ENCODE measurements at places on chromosomes 4 and X. TPM values are rescaled to one million over a fixed set of nuclear protein-coding genes. Genes with fewer than 3 reads are reported as not detected.
A peak's percentile ranks its signal among the peaks of the same experiment; 100 is the strongest.

GRCh38 chr4:96383349-96383748, 543.5 kb downstream of the PDHA2 start:
- DNase-seq = no peak

DNA sequence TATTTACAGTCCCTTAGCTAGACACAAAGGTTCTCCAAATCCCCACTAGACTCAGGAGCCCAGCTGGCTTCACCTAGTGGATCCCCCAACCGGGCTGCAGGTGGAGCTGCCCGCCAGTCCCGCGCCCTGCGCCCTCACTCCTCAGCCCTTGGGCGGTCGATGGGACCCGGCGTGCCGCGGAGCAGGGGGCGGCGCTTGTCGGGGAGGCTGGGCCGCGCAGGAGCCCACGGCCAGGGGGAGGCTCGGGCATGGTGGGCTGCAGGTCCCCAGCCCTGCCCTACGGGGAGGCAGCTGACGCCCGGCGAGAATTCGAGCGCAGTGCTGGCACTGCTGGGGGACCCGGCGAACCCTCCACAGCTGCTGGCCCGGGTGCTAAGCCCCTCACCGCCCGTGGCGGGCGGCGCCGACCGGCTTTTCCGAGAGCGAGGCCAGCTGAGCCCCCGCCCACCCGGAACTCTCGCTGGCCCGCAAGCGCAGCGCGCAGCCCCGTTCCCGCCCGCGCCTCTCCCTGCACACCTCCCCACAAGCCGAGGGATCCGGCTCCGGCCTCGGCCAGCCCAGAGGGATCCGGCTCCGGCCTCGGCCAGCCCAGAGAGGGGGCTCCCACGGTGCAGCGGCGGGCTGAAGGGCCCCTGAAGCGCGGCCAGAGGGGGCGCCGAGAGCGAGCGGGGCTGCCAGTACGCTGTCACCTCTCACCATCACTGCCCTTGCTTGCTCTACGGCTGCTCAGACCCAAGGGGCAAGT, 39.4 kb downstream of the WFS1 start:
- peak; percentile 69 for DNase-seq

GRCh38 chr4:116588783-116589182, 496.6 kb downstream of the TRAM1L1 start:
- DNase-seq = no peak

- peak; percentile 39 for DNase-seq
Measured at GRCh38 chrX:17377091-17377717, 2.2 kb downstream of the NHS start.

GRCh38 chr4:186689476-186689875, 34.2 kb downstream of the FAT1 start:
- no peak for DNase-seq

- DNase-seq = peak; percentile 67
Measured at GRCh38 chr4:158644356-158644755, 27.3 kb downstream of the C4orf46 start.

- DNase-seq = no peak
Measured at GRCh38 chrX:52558140-52558539, 41.3 kb upstream of the XAGE1B start.

- no peak for DNase-seq
Measured at GRCh38 chr4:113784497-113785250, 23.1 kb upstream of the CAMK2D start.

DNA sequence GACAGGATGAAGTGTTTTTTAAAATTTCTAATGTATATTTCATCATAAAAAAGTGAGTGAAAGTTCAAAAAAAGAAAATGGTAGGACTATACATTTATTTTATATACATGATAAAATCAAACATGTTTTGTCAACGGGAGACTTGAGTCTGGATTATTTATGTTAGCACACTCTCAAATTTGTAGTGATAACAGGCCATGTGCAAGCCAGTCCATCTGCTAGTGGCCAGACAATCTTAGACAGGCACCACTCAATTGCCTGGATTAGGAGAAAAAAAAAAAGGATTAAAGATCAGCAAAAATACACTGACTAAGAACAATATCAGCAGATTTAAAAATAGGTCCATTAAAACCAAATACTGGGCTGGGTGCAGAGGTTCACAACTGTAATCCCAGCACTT, 71.9 kb downstream of the KCNIP4 start:
- DNase-seq = no peak

- no peak for DNase-seq
Measured at GRCh38 chr4:174377613-174378012, 93.9 kb downstream of the CEP44 start.

DNA sequence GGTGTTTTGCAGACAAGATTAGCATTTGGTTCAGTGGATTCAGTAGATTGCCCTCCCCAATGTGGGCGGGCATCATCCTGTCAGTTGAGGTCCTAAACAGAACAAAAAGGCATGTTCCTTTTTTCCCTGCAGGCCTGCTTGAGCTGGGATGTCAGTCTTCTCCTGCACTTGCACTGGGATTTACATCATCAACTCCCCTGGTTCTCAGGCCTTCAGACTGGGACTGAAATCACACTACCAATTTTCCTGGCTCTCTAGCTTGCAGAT, 278.9 kb upstream of the FTHL17 start:
- DNase-seq = no peak

DNA sequence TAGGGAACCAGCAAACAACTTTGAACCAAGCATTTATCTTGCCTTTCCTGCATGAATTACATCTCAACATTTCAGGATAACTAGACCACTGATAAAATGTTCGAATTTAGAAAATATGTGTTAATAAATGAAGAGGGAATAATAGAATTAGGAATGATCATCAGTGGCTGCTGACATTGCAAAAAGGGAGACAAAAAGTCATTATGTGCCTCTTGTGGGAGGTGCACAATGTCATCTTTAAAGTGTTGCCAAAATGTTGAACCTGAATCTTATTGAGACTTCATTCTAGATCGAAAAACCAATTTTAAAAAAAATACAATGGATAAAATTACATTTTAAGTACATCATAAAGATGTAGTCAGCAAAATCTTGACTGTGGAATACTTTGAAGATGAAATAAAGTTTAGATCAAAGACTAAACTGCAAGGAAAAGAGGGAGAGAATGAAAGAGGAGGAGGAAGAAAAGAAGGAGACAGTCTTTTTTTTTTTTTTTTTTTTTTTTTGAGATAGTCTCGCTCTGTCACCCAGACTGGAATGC, 299.3 kb downstream of the FBXW7 start:
- DNase-seq = no peak

DNA sequence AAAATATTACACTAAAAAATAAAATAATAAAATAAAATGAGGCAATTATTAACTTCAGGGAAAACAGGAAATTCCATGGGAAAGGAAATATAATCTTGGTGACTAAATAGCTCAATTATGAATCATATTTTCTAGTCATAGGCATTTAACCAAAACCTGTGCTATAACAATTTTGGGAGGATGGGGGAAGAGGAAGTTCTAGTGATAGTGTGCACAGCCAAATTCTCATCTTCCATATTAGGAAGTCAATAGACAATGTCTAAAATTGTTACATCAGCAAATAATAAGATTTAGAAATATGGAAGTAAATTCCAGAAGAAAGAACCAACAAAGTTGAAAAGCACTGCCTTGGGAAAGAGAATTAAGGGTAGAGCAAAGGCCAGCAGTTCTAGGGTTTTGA, 2.8 kb downstream of the AWAT2 start:
- no peak for DNase-seq

DNA sequence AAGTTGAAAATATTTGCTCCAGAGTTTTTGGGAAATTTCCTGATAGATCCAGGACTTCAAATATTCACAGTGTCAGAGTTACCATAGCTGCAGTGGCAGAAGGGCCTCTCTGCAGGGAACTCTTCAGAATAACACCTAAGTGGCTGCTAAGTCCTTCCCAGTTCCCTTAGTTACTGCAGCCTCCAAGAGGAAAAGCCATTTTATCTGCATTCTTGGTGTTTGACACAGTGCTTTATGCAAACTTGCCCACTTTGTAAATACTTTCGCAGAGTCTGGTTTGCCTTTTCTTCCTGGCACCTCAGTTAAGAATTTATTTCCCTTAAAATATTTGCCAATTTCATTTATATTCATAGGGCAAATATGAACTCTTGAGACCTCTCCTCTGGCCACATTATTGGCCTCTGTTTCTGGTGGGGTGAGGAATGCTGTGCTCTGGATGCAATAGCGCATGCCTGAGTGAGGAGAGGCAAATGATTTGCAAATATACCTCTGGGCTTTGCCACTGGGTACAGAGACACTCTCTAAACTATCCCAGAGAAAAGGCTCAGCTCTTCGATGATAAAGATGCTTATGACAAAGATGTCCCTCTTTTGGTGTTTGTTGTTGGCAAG, 566.3 kb upstream of the NR3C2 start:
- peak; percentile 40 for DNase-seq

DNA sequence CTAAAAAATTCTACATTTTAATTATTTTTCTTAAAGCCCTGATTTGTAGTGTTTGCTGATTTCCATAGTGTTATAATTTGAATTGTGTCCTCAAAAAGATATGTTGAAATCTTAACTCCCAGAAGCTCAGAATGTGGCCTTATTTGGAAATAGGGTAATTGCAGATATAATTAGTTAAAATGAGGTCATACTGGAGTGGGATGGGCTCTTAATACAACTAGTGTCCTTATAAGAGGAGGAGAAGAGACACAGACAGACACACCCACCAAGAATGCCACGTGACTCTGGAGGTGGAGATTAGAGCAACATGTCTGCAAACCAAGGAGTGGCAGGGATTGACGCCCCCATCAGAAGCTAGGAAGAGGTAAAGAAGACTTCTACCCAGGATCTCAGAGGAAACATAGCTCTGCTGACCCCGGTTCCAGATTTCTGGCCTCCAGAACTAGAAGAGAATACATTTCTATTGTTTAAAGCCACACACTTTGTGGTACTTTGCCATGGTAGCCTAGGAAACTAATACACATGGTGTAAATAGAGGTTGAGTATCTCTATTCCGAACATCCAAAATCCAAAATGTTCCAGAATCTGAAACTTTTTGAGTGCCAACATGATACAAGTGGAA, 70.5 kb upstream of the IRF2 start:
- DNase-seq = no peak

DNA sequence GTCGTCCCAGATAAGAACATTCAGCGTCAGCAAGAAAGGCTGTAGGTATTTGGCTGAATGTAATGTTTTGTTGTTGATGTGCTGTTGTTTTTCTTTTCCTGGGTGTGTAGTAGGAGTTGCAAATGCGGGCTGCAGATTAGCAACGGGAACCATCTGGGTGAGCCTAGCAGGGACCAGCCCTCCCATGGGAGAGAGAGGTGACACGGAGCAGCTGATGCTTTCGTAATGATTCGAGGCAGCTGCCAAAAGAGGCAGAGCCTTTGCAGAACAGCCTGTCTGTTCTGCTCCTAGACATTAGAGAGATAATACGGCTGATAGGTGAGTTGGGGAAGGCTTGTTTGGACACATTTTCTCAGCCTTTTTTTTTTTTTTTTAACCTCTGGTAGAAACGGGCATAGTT, 25.3 kb downstream of the ARSF start:
- DNase-seq = no peak

DNA sequence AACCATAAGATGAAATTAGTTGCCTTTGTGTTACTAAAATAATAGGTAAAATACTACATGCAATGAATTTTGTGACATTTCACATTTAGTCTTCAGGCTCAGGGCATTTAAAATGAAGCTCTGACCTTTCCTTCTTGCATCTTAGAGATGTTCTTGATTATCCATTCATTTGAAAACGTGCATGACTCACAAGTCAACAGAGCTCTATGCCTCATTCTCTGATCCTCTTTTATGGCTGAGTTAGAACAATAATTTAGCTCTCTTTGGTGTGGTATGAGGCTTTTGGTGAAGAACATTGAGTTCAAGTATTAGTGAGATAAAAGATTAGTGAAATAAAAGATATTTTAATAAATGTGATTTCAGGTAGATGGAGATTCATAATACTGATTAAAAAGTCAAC, 66.5 kb downstream of the TIGD2 start:
- no peak for DNase-seq

DNA sequence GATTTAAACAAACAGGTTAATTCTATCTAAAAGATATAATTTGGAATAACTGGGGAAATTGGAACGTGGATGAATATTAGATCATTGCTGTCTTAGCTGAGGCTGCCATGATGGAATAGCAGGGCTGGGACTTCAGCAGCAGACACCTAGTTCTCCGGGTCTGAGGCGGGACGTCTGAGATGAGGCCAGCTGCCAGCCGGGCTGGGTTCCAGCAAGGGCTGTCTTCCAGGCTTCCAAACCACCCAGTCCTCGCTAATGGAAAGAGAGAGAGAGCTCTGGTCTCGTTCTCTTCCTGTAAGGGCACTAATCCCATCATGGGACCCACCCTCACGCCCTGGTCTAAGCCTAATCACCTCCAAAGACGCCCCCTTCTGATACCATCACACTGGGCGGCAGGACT, 85.7 kb downstream of the ADRA2C start:
- DNase-seq = peak; percentile 76

DNA sequence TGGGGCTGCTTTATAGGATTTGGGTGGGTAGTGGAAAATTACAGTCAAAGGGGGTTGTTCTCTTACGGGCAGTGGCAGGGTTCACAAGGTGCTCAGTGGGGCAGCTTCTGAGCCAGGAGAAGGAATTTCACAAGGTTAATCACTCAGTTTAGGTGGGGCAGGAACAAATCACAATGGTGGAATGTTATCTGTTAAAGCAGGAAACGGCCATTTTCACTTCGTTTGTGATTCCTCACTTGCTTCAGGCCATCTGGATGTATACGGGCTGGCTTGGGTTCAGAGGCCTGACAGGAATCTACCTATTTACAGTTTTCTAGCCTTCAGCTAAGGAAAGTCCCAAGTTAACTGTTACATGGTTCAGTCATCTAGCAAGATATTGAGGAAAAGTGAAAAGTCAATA, 1003.5 kb downstream of the STPG2 start:
- no peak for DNase-seq

GRCh38 chr4:20203508-20203907, 48.2 kb upstream of the SLIT2 start:
- DNase-seq = no peak

GRCh38 chr4:95515589-95515988, 33.2 kb downstream of the UNC5C start:
- no peak for DNase-seq

The GIMD1 gene
- not detected for total RNA-seq

The PCDH7 gene
- total RNA-seq = 140 TPM

The PLAC1 gene
- 0.59 TPM for total RNA-seq

The PDGFRA gene
- total RNA-seq = 150 TPM

The ADGRL3 gene
- 118 TPM for total RNA-seq

The MAGEA11 gene
- total RNA-seq = not detected

The PDHA1 gene
- total RNA-seq = 149 TPM

All from spinal cord (tissue), 10 donors.